ENCODE measurements at places on chromosomes 5 and 9.

DNA sequence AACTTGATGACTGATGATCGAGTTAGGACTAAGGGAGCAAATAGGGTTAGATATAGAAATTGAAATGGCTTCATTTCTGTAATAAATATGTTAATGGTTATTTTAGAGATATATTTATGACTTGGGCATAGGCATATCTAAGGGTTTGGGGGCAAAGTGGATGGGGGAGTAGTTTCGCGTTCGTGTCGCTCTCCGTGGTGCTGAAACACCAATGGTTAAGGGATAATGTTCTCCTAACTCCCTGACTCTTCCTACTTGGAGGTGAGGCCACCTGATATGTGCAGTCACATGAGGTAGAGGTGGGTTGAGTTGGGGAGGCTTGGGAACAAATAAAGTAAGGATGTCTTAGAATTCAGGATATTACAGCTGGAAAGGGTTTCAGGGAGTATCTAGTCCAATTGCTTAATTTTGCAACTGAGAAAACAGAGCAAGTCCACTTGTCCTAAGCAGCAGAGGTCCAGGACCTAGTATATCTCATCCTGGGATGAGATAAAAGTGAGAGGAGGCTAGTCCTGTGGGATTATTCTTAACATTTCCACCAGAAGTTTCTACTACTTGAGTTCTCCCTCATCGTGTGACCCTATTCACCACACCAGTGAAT lies 44.0 kb upstream of the MAP1B start:
- DNase-seq: peak; percentile 30

- DNase-seq: no peak
These were observed 336.7 kb upstream of the CLINT1 start for GRCh38 chr5:158195416-158196210.

DNA sequence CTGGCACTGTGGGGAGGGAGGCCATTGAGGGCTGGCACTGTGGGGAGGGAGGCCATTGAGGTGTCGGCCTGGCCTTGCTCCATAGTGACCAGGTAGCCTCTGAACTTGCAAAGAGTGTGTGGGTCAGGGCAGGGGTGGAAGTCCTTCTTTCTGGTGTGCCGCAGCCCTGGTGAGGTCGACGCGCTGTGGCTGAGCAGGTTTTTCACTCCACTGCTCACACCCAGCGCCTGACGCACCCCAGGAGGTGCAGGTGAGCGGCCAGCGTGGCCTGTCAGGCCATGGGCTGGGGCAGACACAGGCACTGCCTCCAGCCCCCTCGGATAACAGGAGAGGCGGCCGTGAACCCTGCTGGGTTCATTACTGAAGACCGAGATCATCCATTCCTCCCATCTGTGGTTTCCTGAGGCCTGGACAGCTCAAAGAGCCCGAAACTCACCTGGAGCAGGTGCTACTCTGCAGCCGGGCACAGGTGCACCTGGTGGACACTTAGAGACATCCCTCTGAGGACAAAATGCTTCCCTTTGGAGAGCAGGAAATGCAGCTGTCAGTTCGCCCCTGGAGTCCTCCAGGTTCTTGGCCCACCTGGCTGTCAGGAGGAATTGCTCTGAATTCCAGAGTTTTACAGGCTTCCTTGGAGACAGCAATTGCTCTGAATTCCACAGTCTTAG lies 32.4 kb downstream of the LHX3 start:
- DNase-seq: no peak

DNA sequence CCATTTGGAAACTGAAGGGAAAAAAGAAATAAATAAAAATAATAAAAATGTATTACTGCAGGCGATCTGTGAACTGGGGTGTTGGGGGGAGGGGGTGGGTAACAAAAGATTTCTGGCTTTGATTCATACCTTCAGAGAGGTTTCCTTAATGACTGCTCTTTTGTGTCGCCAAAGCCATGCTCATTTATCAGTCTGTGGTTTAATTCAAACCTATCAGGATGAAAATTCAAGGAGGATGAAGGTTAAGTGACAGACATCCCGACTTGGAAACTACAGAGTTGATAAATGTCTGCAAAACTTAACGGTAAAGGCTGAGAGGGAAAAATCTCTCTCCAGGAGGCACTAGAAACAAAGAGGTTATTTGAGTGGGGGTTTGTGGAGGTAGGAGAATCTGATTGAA lies 278.2 kb downstream of the PSAT1 start:
- DNase-seq: no peak

DNA sequence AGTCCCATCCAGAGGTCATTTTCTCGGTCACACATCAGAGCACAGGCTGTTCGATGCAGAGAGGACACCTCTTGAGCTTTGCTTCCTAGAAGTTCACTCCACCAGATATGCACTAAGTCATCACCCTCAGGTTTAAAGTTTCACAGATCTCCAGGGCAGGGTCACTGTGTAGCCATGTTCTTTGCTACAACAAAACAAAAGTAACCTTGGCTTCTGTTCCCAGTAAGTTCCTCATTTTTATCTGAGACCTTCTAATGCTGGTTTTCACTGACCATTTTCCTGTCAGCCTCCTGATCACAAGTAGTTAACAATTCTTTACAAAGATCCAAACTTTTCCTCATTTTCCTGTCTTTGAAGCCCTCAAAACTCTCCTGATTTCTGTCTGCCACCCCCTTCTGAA lies 97.5 kb upstream of the CTSV start:
- DNase-seq: no peak

DNA sequence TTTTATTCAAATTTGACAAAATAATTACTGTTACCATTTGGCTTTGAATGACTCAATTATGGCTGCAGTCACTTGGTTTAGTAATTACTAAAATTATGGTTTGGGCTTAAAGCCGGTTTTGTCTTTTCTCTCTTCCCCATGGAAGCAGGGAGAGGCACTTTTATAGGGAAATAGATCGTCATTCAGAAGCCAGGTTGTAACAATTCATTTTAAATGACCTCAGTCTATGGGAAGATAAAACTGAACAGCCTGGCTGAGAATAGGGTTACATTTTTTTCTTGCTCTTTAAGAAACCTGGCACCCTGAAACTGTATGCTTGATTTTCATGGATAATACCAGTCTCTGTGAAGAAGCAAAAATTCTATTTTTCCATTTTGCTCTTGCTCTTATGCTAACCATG lies 169.8 kb downstream of the SMC2 start:
- DNase-seq: no peak

- no peak for DNase-seq
These were observed 33.6 kb upstream of the HSD17B4 start for GRCh38 chr5:119418606-119419100.

GRCh38 chr5:116359592-116359991 lies 215.0 kb downstream of the SEMA6A start:
- DNase-seq: no peak

- DNase-seq: no peak
These were observed 56.8 kb downstream of the PUM3 start for GRCh38 chr9:2787065-2787464.

DNA sequence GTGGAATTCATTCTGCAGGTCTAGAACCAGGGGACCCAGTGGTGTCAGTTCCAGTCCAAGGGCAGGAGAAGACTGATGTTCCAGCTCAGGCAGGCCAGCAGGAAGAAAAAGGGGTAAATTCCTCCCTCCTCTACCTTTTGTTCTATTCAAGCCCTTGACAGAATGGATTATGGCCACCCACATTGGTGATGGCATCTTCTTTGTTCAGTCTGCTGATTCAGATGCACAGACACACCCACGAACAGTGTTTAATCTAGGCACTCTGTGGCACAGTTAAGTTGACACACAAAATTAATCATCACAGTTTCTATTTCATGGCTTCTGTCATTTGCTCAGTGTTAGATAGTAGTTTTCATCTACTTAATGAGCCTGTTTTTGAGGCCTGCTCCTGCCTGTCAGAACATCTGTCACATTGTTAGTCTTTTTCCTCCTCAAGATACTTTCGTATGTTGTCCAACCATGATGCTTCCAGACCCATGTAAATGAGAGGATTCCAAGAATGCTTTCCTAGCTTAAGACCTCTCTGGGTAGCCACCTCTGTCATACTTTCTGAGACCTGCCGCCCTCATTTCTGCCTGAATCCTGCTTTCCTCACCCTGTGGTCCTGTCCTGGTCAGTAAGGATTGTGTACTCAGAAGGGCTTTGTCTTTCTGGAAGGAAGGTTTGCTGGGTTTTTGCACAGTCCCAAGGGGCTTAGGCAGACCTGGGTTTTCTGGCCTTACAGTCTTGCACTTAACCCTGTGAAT lies 72.5 kb downstream of the SPIN1 start:
- DNase-seq: no peak

DNA sequence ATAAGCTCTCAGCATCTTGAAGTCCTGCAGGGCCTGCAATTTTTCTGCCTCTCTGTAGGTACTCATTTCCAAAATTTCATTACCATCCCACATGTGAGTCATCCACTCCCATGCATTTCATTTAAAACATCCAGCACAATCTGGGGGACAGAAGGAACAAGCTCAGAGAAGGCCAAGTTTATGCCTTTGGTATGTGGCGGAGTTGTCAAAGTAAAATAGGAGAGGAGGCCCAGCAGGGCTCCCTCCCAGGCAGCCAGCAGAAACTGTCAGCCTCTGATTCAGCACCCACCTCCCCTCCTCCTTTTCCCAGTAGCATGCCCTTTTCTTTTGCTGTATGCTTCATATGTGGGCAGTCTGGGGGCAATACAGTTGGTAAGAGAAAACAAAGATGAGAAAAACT lies 126.4 kb upstream of the ZNF366 start:
- DNase-seq: no peak

DNA sequence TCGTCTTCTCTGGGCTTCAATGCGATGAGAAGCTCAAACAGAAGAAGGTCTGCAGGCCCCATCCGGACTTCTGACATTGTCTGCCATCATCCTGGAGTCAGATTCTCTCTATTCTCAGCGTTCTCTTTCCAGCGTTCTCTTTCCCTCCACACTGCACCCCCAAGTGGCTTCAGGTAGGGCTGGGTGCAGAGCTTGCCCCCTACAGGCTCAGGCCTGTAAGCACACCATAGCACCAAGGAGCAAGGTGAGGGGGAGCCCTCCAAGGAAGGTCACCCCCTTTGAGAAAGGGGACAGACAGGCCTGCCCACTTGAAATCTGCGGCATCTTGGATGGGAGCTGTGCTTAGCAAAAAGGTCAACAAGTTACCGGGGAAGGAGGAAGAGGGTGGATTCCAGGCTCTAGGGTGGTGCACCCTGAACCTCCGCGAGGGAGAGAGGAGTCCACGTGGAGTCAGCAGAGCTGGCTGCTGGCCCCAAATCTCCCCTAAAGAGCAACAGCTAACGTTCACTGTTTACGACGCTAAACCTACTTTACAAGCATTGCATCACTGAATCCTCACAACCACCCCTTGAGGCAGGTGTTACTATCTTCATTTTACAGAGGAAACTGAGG lies 27.5 kb downstream of the GPX3 start:
- no peak for DNase-seq

DNA sequence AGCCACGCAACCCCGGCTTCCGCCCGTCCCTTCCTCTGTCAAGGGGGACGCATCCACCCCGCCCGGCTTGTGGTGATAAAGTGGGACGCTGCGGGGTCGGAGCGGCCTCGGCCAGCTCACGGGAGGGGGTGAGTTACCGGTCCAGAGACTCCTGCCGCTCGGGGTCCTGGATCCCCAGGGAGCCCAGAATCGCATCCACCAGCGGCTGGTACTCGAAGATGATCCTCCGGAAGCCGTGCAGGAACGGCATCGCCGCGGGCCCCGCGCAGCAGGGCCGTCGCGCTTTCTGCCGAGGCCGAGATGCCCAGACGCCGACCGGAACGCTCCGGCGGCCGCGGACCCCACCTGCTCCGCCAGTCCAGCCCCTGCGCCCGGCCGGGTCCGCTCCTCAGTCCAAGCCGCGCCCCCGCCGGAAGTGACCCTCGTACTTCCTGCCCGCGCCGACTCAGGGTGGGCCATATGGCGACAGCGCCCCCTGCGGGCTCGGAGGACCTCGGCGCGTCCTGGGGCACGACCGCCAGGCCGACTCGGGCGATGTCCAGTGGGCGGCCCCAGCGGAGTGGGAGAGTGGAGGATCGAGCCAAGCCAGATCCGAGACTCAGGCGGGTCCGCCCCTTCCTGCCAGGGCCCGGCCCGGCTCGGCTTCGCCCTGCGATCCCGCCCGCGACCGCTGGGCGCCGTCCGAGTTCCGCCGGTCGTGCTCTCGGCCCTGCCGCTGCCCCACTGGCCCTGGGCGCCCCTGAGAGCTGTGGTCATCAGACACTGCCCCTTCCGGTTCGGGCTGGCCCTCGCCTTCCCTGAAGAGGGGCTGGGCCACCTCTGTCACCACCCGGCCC lies at the start of gene ASB6:
Gene ASB6 (minus strand): TSS at position 402 of the 836 bp plus-strand sequence. CDS start 152 bp downstream, at position 250.
- peak; percentile 100 for DNase-seq

- no peak for DNase-seq
These were observed 34.3 kb upstream of the BARHL1 start for GRCh38 chr9:132547976-132548730.

DNA sequence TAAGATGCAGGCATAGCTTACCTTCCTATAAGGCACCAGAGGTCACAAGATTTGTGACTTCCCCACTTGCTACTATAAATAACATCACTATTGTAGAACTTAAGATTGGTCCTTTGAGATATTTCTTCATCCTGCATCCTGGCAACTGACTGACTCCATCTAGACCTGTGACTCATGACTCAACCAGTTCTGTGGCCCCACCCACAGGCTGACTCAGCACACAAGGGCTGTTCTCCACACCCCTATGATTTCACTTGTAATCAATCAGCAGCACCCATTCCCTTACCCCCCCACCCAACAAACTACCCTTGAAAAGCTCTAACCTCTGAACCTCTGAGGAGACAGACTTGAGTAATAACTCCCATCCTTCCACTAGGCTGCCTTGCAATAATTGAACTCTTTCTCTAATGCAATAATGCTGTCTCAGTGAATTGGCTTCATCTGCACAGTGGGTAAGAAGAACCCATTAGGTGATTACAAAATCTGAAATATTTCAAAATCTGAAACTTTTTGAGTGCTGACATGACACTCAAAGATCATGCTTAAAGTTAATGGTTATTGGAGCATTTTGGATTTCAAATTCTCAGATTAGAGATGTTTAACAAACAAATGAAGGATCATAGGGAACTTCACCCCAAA lies 296.7 kb downstream of the ARL15 start:
- no peak for DNase-seq

DNA sequence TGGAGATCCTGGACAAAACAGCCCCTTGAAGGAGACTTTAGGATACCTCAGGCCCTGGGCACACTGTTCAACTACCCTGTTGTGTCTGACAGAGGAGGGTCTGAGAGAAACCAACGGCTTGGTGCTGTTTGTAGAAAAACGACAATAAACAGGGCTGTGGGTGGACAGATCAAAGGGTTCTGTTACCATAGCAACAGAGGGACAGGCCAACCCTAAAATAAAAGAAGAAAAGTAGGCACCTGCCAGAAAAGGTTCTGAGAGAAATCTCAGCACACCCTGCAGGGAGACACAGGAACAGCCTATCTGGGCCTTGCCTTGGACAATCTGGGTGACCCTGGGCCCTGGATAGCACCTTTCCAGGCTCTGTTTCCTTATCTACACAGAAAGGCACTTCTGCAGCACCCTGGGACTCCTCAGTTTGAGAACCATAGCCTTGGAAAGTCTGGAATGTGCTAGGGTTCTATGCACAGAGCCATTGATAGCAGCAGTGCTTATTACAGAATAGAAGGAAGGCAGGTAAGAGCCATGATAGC lies 104.8 kb upstream of the TBC1D2 start:
- no peak for DNase-seq

GRCh38 chr5:150583541-150584225 lies 56.8 kb upstream of the SYNPO start:
- DNase-seq: no peak

GRCh38 chr5:51983161-51983560 lies 599.9 kb downstream of the ISL1 start:
- no peak for DNase-seq

- no peak for DNase-seq
These were observed 104.8 kb upstream of the CD180 start for GRCh38 chr5:67301285-67301903.
